MG63 (cell line): ENCODE measurements at places on chromosomes 5 and 9.

GRCh38 chr5:108303086-108303485, 78.8 kb downstream of the FBXL17 start:
- DNase-seq, result no peak

DNA sequence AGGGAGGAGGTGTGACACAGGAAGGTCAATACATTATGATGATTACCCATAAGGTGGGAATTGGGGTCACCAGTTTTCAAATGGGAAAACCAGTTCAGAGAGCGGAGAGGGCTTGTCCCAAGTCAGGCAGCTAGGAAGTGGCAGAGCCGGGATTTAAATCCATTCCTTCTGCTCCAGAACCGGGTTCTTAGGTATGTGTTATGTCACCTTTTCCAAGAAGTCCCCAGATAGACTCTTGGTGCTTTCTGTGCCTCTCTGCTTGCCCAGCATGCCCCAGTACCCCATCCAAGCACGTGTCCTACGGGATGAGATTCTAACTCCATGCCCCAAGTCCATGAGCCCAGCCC, 69.9 kb downstream of the LMX1B start:
- DNase-seq, result no peak

GRCh38 chr5:141493500-141494422, 4.9 kb downstream of the PCDHGC5 start:
- DNase-seq, result no peak

GRCh38 chr5:90184764-90185163, 224.8 kb downstream of the CETN3 start:
- no peak for DNase-seq

DNA sequence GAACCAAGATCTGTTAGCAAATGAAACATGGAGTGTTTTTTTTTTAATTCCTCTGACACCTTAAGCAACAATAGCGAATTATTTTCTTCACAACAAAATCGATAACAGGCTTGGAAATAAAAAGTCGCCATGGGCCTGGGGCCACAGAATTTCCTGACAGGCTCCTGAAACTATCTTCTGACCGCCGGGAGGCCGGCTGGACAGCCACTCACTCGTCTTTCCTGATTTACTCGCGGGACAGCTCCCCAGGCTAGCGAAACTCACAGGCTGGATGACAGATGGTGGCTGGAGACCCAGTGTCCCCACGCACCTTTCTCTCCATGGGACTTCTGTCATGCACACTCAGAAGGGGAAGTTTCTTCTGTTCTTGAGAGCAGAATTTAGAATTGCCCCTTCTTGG, 143.3 kb upstream of the IRX2 start:
- DNase-seq, result no peak

DNA sequence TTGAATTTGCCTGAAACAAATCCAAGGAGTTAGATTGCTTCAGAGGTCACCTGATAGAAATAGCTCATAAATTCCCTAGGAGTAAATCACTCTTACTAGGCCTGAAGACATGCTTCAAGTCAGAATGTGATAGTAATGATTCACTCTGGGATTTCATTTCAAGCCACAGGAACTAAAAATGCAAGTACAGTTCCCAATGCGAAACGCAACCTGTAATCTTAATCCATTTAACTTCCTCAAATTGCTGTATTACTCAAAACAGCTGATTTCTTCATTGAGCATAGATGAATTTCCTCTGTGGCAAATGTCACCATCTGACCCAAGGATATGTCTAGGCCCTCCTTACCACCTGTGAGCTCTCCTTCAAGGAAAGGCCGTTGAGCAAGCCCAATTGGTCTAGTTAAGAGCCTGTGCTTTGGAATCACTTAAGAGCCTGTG, 32.1 kb upstream of the IL6ST start:
- DNase-seq, result no peak

- DNase-seq, result no peak
These were observed 46.2 kb downstream of the PCA3 start for GRCh38 chr9:76810377-76810957.

DNA sequence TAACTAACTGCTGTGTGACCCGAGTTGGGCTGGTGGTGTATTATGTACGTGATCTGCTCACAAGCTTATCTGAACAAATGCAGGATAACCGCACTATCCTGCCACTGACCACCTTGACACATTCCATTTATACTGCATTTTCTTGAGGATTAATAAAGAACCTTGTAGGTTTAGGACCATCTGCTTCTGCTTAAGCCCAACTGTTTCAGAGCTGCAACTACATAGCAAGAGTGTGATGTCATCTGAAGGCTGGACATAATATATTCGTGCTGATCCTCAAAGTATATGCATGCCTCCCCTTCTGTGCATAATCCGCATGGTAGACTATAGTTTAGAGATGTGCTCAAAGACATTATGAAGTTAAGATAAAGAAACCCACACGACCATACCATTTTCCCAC, 435.9 kb downstream of the BNC2 start:
- DNase-seq, result no peak

GRCh38 chr9:107727086-107727780, 237.7 kb upstream of the KLF4 start:
- no peak for DNase-seq

- DNase-seq, result peak; percentile 30
These were observed 2.1 kb upstream of the MARCHF6 start for GRCh38 chr5:10351199-10351905.

- no peak for DNase-seq
These were observed 246.6 kb downstream of the HSPA4 start for GRCh38 chr5:133298447-133298846.

DNA sequence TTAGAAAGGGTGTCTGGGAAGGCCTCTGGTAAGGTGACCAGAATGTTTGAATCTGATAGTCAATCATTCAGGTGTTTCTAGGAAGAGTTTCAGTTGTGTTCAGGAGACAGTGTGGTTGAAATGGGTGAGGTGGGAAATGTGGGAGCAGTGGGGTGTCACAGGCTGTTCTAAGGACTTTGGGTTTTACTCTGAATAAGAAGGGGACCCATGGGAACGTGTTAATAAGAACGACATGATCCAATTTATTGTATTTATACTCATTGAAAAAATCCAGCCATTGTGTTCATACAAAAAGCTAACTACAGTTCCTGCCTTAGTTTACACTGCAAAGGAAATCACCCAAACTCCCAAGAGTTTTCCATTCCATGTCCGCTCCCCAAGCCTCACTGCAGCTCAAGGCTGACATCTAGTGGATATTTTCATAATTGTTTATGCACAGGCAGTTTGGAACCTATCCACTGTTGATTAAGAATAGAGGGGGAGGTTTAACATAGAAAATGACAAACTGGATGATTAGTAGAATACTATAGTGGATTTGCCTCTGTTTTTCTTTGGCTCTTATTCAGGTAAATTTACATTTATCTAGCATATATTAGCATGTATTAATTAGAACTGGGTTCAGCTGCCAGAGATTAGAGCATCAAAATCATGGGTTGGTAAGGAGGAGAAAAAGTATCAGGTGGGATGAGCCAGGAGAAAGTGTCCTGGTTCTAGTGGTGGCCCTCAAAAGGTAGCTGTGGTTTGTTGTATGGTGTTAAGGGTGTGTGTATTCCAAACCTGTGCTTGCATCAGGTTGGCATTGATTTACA, 17.7 kb downstream of the CAVIN4 start:
- no peak for DNase-seq

DNA sequence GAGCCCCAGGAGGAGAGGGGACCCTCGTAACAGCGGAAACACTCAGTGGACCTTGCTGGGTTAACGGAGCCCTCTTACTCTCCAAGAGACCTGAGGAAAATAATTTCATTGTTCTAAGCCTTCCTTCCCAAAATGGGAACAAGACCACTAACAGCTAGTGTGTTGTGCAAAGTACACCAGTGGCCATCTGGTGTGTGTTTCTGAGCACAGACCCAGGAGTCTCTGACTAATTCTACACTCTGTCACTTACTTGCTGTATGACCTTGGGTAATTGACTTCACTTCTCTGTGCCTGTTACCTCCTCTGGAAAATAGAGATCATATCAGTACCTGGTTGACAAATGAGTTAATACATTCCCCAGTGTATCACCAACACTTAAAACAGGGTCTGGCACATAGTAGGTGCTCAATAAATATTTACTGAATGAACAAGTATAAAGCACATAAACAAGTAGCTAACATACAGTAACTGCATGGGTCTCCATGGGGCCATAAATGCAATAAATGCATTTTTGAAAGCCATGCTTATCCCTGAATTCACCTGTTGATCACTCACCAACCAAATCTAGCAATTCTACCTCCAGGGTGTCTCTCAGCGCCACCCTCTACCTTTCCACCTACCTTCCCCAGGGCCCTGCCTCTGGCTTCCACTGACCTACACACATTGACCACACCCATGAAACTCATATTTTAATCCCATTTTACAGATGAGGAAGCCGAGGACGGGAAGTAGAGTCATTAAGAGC, 44.7 kb upstream of the AKNA start:
- no peak for DNase-seq

DNA sequence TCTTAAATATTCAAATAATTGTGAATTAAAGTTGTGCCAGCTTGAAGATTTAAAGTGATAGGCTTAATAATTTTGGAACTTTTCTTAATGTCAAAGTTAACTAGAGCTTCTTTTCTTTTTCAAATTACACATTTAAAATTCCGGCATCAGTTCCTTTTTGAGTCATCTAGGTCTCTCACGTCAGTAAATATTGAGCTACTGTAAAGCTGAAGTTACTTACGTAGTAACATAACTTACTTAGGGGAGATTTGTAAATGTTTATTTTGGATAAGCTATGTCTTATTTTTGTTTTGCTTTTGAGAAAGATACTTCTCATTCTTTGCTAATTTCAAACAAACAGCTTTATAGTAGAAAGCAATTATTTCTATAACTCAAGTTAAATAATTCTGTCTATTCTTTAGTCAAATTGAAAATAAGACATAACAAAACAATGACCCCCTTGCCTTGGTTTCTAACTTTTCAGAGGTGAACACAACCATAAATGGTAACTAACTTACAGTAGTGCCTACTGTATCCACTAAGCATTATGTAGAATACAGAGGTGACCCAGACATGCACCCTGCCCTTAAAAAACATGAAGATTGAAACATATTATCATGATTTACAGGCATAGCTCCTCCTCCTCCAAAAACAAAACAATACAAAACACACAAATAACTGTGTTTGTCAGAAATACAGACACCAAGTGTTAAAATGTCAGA, 29.8 kb downstream of the CD274 start:
- no peak for DNase-seq

- no peak for DNase-seq
These were observed 256.5 kb upstream of the CLINT1 start for GRCh38 chr5:158115468-158115867.

GRCh38 chr5:151254556-151254955, 1.6 kb downstream of the GM2A start:
- DNase-seq, result no peak

GRCh38 chr5:135718651-135719050, 115.8 kb upstream of the SLC25A48 start:
- no peak for DNase-seq

GRCh38 chr9:115746496-115746895, 407.1 kb upstream of the PAPPA start:
- no peak for DNase-seq

DNA sequence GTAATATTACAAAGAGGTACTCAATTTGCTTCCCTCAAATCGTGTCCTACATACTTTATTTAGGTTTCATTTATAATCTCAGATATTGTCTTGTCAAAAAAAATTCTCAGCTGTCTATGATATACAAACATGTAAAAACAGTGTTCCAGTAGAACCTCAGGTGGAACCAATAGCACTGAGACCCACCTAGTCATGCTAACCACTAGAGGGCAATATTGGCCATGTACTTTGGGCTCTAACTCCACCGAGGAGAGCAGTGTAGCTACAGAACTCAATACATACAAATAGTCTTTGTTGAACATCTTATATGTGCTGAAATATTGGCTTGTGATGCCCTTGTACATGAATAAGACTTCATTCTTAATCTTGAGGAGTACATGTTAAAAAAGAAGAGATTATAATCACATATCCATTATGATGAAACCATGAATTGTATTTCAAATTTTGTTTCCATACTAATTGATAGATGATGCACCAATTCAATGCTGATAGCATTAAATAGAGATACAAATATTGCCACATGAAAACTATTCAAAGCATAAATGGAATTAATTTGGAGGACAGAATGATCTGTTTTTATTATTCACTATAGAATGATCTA, 71.2 kb upstream of the CNTLN start:
- DNase-seq, result peak; percentile 37

DNA sequence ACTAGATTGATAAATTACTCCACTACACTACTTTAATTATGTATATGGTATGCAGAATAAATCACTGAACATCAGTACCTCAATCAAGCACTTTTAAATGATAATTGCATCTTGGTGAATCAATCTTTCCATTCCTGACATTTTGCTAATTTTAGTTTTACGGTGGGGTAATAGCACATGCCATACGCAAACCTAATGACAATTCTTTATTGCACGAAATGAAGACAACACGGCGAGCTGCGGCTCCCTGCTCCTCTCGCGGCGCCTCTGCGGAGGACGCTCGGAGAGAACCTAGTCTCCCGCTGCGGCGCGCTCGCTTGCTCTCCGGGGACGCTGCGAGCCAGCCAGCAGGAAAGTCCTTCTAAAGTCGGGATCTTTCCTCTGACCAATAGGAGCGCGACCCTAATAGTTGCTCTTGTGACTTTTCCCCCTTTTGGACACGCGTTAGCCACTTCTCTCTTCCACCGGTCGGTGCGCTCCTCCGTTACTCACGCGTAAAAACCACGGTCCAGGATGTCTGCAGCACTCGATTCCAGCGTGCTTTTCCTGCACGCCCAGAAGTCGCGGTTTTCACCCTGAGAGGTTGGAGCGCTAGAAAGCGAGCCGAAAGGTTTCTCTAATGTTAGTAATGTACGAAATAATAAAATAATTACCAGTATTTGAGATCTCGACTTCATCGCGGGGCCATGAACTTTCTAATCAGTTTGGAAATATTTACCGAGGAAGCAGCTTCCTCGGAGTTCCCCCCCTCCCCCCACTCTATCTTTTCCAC, 1.0 kb upstream of the MEF2C start:
- peak; percentile 77 for DNase-seq

- no peak for DNase-seq
These were observed 832.3 kb downstream of the MTRR start for GRCh38 chr5:8701251-8701650.

GRCh38 chr5:169511708-169512107, 71.9 kb upstream of the SPDL1 start:
- DNase-seq, result no peak

- DNase-seq, result no peak
These were observed 49.0 kb upstream of the FOXI1 start for GRCh38 chr5:170056561-170057267.

DNA sequence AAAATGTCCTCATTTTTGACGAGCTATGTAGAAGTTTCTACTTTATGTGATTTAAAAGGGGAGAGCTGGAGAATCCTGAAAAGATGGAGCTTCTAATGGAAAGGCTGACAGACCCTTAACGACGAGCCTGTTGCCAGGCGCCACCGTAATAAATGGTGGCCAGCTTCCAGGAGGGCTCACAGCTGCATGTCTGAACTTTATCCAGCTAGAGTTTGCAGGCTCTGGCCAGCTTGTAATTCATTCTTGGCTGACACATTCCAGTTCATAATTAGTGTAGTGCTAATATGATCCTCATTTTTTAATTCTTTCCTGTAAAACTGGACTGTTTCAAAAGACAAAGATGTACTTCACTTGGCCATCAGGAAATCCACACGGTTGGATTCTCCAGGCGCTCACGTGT, 246.7 kb downstream of the GAS1 start:
- peak; percentile 22 for DNase-seq

GRCh38 chr9:96084331-96084734, 208.8 kb downstream of the ERCC6L2 start:
- DNase-seq, result no peak

- no peak for DNase-seq
These were observed 39.8 kb upstream of the ACO1 start for GRCh38 chr9:32344551-32345182.

- peak; percentile 85 for DNase-seq
These were observed at the start of gene NR4A3 for GRCh38 chr9:99821396-99822108. NR4A3 (plus strand) TSS chr9:99821885; CDS start chr9:99828043, 6,158 bp downstream.
